ENCODE measurements at places on chromosomes 7 and 10. TPM values are rescaled to one million over a fixed set of nuclear protein-coding genes. Genes with fewer than 3 reads are reported as not detected.

- no peak for DNase-seq
These were observed 80.5 kb downstream of the ELFN1 start for GRCh38 chr7:1750541-1751021.

SAMD9 gene
- total RNA-seq, result 2.5 TPM

AASS gene
- 0.90 TPM for total RNA-seq

DNA sequence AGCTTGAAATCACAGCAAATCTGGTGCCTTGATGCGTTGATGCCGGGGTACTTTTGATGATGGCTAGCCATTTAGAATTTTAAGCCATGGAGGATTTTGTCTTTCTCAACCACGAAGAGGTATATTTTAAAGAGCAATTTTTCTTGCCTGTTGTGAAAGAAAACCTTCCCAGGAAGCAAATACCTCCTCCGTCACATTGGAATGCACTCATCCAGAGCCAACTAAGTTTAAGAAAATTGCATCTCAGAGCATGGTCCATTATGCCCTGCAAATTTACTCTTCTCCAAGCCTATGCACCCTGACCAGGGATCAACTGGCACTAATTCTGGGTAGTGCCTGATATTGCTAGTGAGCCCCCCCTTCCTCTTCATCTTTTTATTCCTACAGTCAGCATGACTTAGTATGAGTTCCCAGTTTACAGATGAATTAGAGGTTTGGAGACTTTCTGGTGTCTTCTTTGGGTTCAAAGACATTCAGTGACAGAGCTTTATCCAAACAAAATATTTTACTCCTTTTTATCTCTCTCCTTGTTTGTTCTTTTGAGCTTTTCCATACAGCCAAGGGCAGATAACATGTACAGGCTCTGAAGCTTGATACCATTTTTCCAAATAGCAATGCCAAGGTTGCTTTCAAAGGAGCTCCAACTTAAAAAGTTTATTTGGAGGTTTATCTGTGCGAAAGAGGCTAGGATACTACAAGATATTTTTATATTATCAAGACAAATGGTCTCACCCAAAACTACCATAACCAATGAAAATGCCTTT, 56.6 kb upstream of the ANK3 start:
- no peak for DNase-seq

GRCh38 chr10:76649723-76650127, 987.9 kb downstream of the KCNMA1 start:
- no peak for DNase-seq

C10orf67 gene
- 1.1 TPM for total RNA-seq

GTF2I gene
- 181 TPM for total RNA-seq

DNA sequence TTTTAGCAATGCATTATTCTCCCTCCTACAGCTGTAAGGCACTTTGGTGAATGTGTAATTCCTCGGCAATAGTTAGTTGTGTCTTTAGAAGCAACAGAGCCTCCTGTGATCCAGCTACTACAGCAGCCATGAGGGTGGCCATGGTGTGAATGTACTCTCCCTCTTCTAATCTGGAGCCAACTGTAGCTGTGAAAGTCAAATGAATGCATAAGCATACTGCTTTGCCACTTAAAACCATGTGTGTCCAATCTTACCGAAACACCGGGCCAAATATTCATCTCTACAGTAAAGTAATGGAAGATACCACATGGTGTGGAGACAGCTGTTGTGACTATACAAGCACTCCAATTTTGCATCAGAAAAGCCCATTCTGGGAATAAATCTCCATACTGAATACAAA, 195.0 kb downstream of the DNAJC1 start:
- no peak for DNase-seq

GRCh38 chr10:55019439-55019838, 218.4 kb upstream of the PCDH15 start:
- DNase-seq, result no peak

- no peak for DNase-seq
These were observed 53.7 kb upstream of the ZRANB1 start for GRCh38 chr10:124888262-124888661.

DNA sequence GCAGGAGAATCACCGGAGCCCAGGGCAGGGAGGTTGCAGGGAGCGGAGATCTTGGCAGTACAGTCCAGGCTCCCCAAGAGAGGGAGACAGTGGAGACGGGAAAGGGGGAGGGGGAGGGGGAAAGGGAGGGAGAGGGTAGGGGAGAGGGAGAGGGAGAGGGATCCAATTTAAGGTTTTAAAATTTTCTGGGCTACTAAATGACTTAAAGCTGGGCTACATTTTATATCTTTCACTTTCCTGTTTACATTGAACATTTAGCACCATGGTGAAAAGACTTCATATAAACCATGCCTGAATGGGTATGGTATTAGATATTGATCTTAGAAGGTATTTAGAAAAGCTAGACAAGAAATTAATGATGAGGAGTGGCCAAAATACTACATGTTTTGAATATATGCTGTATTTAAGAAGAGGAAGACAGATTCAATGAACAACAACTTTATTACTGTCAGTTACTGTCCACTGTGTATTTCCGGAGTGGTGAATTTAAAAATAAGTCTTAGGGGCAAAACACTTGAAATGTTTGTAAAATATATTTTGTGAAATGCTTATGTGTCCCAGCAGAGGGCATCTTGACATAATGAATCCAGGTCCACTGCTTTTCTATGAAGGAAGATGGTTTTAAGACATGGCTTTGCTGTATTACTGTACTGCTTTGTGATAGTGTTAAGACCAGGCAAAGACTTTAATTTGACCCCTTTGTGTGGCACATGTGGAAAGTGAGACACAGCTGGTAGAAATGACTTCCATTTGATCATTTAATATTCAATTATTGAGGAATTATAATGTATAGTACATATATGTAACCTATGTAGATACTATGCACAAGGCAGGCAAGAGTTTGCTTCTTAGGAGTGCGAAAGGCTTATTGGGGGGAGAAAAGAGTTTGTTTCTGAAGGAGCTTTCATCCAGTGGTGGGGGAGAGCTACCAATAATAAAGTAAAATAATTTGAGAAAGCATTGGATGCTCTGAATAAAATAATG, 52.8 kb downstream of the NRF1 start:
- DNase-seq, result no peak

DNA sequence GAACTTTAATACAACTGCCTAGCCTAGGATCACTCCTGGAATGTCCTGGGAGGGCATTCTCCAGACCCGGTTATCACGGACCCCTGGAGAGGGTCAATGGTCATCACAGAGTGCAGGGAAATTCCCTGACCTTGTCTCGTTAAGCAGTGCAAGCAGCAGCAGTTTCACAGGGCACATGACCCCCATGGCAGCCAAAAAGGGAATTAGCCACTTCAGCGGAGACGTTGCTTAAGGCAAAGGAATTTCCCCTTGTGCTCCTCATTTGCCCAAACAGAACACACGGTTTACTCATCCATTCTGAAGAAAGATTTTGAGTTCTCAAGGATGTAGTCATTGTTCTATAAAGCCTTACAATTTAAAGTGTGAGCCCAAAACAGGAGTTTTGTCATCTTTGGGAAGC, 260.3 kb downstream of the SNX13 start:
- DNase-seq, result no peak

DNA sequence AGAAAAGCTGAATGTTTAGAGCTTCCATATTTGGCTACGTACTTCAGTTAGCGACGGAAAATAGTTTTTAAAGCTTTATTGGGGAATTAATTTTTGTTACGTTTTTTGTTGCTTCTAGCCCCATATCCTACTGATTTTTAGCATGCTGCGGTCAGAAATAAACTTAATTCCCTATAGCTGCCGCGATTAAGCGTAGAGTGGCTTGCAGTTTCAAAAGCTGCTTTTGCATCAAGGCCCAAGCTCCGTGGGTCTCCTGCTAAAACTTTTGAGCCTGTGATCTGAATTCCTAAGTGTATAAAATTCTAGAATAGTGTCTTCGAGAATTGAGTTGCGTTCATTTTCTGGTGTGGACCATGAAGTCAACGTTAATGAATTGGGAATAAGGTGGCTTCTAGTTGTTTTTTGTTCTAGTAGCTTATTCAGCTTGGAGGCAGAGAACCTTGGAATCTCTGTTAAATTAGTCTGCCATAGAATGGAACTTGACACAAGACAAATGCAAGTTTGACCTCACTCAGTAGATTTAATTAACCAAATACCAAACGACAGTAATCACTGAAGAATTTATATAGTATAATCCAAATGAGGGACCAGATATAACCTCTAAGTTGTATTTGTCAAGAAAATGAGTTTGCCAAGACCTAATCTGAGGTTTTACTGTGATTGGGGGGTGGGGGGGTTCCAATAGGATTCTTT, 977 bp downstream of the CALU start:
- no peak for DNase-seq

ZNF22 gene
- 22.9 TPM for total RNA-seq

Measured in activated T-cell treated with anti-CD3 and anti-CD28 coated beads, Interleukin-2, amount 50 U/mL, for 4 hours (primary cell).